ENCODE measurements at places on chromosomes 12 and 14.

GRCh38 chr12:29425722-29426121 is 44.8 kb upstream of the ERGIC2 start:
- no peak for DNase-seq

- no peak for DNase-seq
Observed at GRCh38 chr12:53069621-53070410, 9.4 kb downstream of the SPRYD3 start.

DNA sequence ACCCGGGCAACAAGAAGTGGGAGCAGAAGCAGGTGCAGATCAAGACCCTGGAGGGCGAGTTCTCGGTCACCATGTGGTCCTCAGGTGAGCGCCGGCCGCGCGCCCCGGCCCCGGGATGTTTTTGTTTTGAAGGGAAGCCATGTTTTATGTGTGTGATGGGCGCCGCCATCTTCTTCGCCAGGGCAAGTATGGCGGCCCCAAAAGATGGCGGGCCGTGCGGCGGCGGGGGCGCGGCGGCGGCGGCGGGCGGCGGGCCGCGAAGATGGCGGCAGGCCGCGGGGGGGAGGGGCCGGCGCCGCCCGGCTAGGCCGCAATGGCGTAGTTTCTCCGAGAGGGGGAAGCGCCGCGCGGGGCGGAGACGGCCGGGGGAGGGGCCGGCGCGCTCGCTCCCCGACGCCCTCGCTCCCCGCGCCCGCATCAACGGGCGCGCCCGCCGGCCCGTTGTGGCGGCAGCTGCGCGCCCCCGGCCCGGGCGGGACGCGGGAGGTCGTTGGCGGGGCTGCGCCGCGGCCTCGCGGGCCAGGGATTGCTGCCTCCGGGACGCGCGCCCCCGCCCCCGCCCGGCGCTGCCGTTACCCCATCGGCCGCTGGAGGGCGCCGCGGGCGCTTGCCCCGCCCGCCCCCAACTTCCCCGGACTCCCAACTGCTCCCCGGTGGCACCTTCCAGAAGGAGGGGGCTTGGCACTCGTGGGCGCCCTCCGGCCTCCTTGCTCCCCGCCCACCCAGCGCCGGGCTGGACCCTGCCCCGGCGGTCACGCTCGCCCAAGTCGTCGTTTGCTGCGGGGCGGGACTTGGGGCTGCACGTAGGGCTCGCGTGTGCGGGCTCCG is 1.1 kb downstream of the YY1 start:
- peak; percentile 76 for DNase-seq

GRCh38 chr12:121005346-121005815 is 10.9 kb downstream of the C12orf43 start:
- no peak for DNase-seq

GRCh38 chr12:2672863-2673262 is 121.9 kb upstream of the FKBP4 start:
- no peak for DNase-seq

GRCh38 chr12:30905463-30906009 is 21.0 kb upstream of the TSPAN11 start:
- no peak for DNase-seq

DNA sequence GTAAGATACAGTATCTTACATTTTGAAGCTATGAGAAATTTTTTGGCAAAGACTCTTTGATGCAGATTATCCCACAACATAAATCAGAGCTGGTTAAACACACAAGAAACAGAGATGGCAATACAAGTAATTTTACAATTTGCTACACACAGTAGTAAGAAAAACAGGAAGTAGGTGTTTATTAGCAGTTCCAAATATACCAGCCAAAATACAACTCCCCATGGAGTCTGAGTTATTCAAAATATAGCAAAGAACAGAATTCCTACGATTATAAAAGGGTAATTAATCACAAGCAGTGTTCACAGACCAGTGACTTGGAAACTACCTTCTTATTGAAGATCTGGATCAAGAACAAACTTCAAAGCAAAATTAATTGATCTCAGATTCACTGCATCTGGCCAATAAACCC is 83.9 kb downstream of the BMP4 start:
- no peak for DNase-seq

DNA sequence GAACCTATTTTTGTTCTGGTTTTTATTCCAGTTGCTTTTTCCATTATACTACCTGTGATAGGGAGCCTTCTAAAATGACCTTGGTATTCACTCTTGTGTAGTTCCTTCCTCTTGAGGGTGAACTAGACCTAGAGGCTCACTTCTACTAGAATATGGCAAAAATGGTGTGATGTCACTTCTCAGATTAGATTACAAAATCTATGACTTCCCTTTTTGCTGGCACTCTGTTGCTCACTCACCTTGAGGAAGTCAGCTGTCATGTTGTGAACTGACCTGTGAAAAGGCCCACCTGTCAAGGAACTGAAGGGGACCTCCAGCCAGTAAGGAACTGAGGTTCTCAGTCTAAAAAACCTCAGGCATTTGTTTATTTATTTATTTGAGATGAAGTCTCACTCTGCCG is 5.7 kb downstream of the MIPOL1 start:
- DNase-seq: no peak

DNA sequence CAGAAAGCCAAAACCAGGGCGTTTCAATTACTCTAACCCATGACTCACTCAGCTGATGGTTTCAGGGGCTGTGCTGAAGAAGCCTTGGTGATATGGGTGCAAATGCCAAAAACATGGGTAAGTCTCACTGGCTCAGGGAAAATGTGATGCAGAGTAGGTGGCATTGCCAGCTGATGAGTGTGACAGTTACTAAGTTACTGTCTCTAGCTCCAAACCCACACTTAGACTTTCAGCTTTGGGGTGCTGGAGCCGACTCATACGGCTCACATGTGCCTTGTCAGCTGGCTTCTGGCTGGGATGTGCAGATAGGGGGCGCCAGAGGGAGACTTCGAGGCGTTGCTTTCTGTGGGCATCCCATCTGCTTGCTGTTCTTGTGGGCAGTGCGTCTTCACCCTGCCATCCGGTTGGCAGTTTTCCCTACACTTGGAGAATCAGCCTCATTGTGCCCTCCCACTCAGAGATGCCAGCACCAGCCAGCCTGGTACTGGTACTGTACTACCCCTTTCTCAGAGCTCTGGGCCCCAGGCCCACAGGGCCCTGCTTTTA is 11.1 kb upstream of the KRT7 start:
- DNase-seq: no peak

DNA sequence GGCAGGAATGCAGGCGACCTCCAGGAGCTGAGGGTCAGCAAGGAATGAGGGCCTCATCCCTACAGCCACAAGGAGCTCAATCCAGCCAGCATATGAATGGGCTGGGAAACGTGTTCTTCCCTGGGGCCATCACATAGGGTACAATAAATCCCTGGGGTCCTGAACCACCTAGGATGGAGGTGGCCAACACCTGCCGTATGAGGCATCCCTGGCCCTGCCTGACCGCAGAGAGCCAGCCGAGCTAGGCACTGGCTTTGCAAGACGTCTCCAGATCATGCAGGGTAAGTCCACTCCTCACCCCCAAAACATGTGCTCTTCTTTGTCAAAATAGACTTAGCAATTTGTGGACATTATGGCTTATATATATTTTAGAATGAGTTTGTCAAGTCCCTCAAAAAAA is 303.7 kb upstream of the DIO3 start:
- DNase-seq: no peak

DNA sequence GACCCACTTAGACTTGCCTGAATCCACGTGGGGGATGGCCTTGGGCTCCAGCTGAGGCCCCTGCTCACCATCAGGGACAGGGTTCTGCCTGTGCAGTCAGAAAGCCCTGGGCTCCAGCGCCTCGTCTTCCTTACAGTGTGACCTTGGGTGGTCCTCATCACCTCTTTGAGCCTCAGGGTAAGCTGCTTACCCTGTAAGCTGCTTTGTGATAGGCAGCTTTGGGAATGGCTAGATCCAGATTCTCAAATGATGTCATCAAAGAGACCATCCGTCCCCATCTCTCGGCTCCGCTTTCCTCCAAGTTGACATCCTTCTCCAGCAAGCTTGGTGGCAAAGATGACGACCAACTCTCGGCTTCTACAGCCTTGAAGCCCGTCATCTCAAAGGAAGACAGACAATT is 127.0 kb downstream of the ADCK1 start:
- no peak for DNase-seq

DNA sequence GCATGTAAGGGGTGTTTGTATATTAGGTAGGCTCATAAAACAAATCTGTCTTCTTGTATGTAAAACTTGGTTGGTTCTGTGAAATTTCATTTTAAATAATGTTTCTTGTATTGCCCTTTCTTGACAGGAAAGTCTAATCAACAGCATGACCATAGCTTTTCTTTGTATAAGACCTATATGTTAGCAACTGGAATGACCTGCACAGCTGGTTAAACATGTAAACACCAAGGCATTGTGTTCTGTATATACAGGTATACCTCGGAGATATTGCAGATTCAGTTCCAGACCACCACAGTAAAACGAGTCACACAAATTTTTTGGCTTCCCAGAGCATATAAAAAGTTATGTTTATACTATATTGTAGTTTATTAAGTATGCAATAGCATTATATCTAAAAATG is 183.6 kb downstream of the ERC1 start:
- no peak for DNase-seq

GRCh38 chr14:91056361-91056760 is 4.1 kb downstream of the RPS6KA5 start:
- no peak for DNase-seq

DNA sequence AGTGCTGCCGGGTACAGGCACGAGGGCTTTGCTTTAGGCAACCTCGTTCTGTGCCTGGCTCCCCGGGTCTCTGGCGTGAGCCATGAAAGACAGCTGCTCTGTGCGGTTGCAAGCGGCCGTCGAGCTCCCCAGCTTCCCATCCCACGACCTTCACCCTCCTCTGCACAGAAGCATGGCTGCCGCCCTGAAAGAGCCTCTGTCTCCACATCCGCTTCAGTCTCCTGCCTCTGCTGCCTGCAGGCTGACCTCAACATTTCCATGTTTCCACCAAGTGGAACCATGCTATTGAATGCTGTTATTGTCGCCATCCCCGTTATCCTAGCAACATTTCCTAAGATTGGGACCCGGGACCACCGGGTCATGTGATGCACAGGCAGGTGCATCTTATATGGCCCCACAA is 57.1 kb downstream of the KDM2B start:
- peak; percentile 34 for DNase-seq

DNA sequence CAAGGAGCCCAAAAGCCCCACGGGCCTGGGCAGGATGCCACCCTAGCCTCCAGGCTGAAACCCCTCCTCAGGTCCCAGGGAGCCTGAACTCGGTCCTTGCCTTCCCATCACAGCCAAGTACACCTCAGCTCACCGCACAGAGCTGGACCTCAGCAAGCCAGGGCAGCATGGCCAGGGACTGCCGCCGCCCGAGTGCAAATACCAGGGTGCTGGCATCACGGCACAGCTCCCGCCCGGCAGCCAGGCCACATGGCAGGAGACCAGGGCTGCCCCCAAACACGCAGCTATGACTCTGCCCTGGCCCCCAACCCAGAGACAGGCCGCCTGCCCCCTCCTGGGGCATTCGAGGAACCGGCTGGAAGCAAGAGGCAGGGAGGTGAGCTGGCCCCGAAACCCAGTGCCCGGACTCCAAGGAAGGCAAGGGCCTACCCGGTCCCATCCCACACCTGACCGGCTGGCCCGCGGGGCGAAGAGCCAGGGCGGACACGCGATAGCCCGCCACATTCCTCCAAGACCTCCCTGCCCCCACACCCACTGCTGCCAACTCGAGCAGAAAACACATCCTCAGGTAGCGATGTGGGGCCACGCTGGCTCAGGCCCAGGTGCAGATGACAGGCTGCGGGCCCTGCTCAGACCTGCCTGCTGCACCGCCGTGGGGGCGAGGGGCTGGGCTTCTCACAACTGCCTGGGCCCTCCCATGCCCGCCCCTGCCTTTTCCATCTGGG is 2.7 kb downstream of the JAG2 start:
- DNase-seq: no peak

GRCh38 chr12:42504049-42504448 is 85.5 kb downstream of the PRICKLE1 start:
- DNase-seq: no peak

DNA sequence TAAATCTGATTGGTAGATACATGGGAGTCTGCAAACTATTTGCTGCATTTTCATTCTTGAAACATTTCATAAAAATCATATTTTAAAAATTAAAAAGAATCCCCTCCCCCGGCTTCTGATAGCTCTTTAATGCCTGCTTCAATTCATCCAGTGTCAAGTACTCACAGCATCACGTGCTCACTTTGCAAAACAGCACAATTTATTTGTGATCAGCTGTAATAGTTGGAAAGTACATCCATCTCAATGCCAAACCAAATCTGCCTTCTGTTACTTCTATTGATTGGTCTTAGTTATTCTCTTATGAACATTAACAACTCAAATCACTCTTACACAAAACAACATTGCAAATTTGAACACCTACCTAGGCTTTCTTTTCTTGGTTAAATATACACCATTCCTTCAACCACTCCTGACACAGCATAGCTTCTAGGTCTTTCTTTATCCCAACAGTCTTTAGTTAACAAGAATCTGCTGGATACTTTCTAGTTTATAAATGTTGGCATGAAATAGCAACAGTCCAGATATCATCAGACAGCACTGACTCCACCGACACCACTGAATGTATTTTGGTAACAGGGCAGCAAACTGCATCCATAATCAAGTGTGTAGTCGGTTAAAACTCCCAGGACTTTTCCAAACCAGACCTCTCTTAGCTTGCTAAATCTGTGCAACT is 58.0 kb downstream of the PARP11 start:
- no peak for DNase-seq

DNA sequence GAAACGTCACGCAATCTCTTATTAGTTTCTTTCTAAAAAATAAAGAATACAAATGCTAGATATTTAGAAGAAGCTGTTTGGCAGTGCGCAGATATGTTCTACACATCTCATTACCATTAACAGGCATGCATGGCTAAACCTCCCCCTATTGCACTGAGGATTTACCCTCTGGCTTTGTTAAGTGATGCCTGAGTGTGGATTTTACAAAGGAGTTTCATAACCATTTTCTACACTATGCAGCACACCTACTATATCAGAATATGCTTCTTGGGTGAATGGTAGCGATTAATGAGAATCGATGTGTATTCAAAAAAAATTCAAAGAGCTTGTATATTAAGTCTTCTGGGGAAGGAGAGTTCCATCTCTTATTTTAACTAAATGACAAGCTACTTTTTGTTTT is 1.1 kb upstream of the RMST start:
- DNase-seq: no peak

GRCh38 chr12:47249719-47250357 is 170.1 kb upstream of the AMIGO2 start:
- DNase-seq: no peak

DNA sequence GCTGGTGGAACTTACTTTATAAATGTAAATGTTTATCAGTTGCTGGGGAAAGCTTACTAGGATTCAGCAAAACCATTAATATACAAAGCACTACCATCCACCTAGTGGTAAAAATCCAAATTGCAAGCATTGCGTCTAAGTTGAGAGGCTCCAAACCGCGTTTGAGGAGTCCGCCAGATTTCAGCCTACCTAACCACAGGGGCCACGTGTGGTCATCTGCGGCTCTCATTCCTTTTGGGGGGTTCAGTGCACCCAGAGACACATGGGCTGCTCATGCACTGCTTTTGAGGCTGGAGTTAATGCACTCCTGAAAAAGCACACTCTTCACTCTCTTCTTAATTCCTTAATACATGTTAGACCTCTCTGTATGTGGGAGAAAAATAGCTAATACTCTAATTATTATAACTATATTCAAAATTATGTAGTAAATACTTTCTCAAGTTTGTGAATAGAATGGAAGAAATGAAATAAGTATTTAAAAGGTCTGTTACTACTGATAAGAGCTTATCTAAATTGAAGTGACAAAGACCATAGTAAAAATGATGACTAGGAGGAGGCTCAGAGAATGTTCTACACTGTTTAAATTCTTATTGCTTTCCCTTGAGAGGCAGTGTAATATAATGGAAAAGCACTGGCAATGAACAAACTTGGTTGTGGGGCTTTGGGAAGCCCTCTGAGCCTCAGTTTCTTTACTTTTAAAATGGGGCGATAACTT is 41.4 kb upstream of the MANSC4 start:
- no peak for DNase-seq
